ENCODE measurements at places on chromosomes 12 and 14.

DNA sequence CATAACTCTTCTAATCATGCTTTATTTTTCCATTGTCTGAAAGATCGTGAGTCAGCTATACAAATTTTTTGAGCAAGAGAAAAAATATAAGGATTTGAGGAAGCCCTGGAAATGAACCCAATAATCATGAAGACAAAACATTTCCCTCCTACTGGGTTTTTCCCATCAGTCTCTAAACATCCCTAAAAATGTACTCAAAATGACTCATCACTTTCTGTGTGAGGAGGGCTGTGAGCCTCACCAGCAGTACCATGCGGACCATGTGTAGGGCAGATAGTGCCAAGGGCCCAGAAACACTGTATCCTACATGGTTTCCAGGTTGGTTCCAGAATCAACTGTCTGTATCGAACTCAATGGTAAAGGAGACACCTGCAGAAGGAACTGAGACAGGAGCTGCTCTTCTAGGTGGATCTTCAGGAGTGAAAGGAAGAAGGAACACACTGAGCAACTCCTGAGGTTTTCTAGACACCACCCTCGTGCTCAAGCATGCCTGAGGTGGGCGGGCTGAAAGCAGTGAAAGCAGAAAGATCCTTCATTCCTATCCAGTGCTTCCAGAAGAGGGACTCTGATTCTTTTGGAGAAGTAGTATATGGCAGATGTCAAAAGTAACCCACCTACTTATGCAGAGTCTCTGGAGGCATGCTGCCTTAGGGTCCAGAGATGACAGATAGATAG lies 48.6 kb upstream of the RHOJ start:
- DNase-seq = no peak

GRCh38 chr12:122489038-122489437 lies 11.7 kb downstream of the ZCCHC8 start:
- DNase-seq = no peak

DNA sequence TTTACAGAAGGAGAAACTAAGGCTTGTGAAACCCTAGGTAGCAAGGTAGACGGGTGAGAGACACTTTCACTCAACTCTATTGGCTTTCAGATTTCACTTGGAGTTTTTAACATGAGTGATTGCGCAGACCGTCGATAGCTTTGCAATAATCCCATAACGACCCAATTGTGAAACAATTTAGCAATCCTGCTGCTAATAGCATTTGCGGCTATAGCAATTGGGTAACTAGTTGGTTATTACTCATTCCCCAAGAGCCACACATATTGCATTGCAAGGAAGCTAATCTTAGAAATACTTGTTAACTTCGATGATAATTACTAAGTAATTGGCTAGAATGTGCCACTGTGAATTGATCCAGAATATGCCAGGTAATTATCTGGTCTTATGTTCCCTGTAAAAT lies 159.9 kb upstream of the NOS1 start:
- no peak for DNase-seq

GRCh38 chr14:53599221-53599945 lies 357.2 kb downstream of the BMP4 start:
- DNase-seq = no peak

DNA sequence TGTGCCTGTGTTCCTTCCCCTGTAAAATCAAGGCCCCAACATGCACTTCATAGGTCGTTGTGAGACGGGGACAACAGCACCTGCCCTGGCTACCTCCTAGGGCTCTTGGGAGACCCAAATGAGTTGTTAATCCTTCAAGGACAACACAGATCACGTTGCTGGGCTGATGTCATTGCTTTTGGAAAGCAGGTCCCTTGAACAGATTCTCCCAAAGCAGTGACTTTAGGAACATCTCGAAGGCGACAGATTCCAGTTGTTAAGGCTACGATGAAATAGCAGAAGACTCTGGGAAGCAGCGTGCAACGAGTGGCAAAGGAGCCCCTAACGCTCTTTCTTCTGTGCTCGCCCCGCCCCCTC lies 26.2 kb upstream of the MAP1LC3B2 start:
- DNase-seq = no peak

GRCh38 chr14:58193542-58193941 lies 6.4 kb upstream of the ACTR10 start:
- DNase-seq = no peak

- no peak for DNase-seq
These were observed 78.1 kb upstream of the PPP2R5C start for GRCh38 chr14:101683365-101683764.

GRCh38 chr12:97292588-97292987 lies 170.0 kb upstream of the RMST start:
- DNase-seq = no peak

- no peak for DNase-seq
These were observed 98.9 kb downstream of the PLXNC1 start for GRCh38 chr12:94247246-94247645.

GRCh38 chr12:76921891-76922664 lies 43.3 kb upstream of the CSRP2 start:
- DNase-seq = no peak

GRCh38 chr12:24363177-24363754 lies 413.8 kb upstream of the SOX5 start:
- DNase-seq = no peak

DNA sequence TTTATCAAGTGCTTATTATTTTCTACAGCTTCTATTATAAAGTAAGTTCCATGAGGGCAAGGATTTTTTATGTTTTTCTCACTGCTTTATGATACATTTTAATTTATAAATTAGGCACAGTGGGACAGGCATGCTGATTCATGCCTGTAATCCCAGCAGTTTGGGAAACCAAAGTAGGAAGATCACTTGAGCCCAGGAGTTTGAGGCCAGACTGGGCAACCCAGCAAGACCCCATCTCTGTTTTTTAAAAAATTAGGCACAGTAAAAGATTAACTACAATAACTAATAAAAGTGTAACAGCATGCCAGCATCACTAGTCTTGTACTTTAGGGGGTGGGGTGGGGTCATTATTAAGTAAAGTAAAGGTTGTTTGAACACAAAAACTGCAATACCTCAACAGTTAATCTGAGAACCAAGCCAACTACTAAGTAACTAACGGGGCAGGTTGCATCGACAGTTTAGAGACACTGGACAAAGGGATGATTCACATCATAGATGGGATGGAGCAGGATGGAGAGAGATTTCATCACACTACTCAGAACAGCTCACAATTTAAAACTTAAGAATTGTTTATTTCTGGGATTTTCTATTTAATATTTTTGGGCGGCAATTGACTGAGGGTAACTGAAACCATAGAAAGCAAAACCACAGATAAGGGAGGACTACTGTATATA lies 119.5 kb downstream of the PLEKHA5 start:
- no peak for DNase-seq

DNA sequence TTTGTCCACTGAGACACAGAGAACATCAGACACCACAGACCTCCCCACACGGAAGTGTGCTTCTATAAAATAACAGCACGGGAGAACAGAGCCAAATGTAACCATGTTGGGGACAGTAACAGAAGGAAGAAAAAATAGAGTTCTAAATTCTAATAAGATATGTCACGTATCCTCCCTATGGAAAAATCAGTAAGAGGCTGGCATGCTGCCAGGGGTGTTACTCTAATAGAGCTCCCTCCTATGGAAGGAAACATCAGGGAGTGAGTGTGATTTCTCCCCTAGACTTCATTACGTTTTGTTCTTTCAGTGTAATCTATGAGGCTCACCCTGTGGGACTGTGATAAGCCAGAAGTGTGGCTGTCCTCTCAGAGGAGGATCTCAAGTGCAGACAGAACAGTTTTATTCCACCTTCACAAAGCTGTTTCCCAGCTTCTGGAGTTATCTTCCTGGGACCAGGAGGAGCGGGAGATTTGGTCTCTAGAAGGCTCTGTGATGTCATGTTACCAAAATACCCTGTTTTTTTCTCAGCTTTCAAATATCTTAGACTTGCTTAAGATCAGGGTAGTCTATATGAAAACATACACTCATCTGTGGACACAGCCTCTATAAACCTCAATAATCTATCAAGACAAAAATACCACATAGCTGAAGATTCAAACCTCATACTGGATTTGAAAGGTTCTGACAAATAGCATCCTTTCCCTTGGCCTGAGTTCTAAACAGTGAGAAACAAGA lies 69.3 kb downstream of the ZFC3H1 start:
- no peak for DNase-seq

GRCh38 chr12:51886021-51886710 lies 1.7 kb upstream of the ANKRD33 start:
- peak; percentile 9 for DNase-seq

- DNase-seq = no peak
These were observed 132.5 kb downstream of the DAAM1 start for GRCh38 chr14:59320763-59321625.

DNA sequence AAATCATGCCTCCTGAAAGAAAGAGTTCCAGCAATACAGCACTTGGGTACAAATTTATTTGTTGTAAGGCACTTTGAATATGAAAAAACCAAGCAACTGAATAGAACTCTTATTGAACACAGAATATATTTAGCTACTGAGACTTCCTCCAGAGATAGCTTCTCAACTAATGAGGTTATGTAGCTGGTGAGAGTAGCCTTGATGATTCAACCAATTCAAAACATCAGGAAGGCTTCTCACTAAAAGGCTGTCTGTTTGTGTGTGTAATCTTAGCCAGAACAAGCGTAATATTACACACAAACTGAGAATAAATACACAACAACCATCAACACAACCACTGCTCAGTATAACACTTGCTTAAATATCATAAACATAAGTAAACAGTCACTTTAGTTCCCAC lies 20.4 kb downstream of the EIF2B2 start:
- DNase-seq = no peak

- no peak for DNase-seq
These were observed 219.9 kb downstream of the SEC23A start for GRCh38 chr14:38883127-38883526.

- no peak for DNase-seq
These were observed 129.2 kb downstream of the DIP2B start for GRCh38 chr12:50633955-50634354.

DNA sequence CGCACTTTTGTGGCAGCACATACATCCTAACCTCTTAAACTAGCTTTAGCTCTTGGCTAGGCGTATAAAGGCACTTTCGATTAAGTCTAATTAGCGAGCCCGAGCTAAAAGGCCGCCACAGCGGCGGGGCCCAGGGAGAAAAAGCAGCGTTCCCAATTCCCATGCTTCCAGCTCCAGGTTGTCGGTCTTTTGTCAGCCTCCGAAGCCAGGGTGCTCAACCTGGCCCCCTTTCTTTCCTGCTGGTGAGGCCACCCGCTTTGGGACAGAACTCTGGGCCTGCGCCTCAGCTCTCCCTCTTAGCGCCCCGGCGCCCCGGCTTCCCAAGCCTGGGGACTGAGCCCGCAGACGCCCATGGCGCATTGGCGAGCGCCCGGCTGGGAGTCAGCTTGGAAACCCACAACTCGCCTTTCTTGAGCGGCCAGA lies 33.3 kb upstream of the TBX5 start:
- DNase-seq = no peak

DNA sequence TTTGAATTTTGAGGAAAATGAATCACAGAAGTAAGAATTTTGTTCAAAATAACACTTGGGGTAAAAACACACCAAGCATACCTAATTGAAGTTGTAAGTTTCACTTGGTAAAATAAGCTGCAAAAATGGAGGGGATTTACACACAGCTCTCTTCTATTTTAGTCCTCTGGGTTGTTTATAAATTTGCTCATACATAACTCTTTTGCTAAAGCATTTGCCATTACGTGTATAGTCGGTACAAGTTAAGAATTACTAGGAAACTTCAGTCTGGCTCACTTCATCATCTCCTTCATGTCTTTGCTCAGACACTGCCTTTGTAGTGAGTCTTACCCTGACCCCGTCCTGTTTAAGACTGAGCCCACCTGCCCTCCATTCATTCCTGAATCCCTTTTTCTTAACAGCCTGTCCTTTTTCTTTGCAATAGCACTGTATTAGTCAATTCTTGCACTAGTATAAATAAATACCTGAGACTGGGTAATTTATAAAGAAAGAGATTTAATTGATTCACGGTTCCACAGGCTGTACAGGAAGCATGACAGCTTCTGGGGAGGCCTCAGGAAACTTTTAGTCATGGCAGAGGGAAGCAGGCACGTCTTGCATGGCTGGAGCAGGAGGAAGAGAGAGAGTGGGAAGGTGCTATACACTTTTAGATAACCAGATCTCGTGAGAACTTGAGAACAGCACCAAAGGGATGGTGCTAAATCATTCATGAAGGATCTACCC lies 451.1 kb downstream of the PCNX1 start:
- no peak for DNase-seq

GRCh38 chr12:6360578-6361490 lies 14.5 kb downstream of the SCNN1A start:
- DNase-seq = no peak

DNA sequence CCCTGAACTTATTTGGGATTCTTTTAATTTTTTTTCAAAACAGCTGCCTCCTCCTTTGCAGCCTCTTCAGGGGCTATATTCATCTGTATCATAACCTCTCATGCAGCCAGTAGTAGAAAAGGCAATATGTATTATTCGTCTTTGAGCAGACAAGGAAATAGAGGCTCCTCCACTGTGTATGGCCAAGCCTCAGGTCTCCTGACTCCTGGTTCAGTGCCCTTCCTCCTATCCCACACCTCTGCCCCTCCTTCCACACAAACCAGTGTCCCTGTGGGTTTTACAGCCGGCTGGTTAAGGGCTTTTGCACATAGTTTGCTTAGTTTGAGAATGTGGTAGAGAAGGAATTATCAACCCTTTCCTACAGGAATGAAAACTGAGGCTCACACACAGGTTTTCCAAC lies 8.8 kb upstream of the ACVRL1 start:
- no peak for DNase-seq

DNA sequence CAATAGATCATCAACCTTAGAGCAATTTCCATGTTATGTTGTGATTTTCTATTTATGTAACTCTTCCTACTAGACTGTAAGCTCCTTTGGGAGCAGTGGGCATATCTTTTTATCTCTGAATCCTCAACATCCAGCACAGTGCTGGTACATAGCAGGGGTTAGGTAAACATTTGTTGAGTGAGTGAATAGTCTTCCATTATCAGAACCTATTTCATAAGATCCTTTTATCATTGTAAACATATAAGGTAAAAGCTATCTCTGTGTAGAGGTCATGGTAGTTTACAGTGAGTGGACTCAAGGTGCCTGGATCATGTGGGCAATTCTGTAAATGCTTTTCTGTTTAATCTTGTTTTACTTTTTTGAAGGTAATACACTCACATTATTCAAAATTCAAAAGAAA lies 15.1 kb downstream of the FKBP11 start:
- no peak for DNase-seq

GRCh38 chr12:19671695-19672094 lies 232.4 kb downstream of the AEBP2 start:
- DNase-seq = no peak

GRCh38 chr14:67952786-67953185 lies 133.2 kb downstream of the RAD51B start:
- no peak for DNase-seq

- DNase-seq = peak; percentile 15
These were observed 6.1 kb downstream of the SDR39U1 start for GRCh38 chr14:24436355-24437019.

GRCh38 chr14:73741386-73741875 lies 27.2 kb upstream of the PNMA1 start:
- DNase-seq = peak; percentile 67

DNA sequence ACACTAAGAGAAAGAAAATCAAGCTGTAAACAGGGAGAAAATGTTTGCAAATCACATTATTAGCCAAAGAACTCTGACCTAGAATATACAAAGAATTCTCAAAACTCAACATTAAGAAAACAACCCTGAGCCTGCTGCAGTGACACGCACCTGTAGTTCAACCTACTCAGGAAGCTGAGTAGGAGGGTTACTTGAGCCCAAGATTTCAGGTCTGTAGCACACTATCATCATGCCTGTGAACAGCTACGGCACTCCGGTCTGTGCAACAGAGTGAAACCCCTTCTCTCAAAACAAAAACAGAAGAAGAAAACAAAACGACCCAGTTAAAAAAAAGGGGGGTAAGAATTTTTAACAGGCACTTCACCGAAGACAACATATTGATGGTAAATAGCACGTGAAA lies 20.8 kb downstream of the SAV1 start:
- no peak for DNase-seq
